ENCODE measurements at places on chromosomes 6 and 20.

DNA sequence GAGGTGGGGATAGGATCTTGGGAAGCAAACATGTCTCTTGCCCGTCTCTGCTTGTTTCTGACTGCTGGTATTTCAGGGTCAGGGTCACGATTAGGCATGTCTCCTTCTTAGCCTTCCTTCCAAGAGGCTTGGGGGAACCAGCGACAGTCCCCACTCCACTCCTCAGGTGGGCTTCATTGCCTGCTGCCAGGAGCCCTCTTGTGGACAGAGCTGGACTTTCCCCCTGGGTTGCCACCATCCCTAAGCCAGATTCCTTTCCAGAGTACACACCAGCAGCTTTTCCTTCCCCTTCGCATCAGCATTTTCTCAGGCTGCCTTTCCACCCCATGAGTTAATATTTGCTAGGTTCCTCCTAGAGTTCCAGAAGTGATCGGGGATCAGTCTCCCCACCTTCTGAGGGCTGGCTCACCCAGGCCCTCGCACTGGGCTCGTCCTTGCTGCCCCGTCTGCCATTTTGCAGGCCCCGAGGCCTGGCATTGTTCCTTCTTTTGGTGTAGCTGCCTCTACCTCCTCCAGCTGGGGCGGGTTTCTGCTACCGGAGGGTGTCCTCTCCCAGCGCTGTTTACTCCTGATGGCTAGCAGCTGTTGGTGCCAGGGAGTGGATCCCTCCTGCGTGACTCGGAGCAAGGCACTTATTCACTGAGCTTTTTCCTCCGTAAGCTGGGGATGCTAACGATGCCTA, 8.8 kb upstream of the C20orf144 start:
- peak; percentile 54 for DNase-seq

DNA sequence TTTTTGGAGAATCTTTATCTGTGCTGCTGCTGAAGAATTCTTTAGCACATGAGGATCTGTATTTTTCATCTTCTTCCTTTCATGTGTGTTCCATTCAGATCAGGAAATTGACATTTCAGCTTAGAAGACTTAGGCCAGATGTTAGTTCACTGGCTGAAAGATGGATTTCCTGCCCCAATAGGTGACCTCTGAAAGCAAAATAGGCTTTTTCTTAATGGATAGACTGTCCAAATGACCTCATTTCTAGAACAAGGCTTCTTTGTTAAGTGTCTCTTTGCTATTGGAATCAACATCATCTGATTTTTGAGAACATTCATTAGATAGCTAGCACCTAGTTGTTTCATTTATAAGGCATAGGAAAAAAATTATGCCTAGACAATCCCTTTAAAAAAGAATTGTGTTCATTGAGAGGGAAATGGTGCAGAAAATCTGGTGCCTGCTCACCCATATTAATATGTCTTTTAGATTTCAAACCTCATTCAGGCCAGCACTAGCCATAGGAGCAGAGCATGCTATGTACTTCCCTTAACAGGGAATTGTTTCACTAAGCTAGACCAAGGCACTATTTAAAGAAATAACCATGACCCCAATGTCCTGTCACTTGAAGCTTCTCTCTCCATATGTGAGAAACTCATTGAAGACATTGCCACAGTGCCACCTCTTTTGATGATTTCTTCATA, 13.6 kb upstream of the SASH1 start:
- DNase-seq: no peak

DNA sequence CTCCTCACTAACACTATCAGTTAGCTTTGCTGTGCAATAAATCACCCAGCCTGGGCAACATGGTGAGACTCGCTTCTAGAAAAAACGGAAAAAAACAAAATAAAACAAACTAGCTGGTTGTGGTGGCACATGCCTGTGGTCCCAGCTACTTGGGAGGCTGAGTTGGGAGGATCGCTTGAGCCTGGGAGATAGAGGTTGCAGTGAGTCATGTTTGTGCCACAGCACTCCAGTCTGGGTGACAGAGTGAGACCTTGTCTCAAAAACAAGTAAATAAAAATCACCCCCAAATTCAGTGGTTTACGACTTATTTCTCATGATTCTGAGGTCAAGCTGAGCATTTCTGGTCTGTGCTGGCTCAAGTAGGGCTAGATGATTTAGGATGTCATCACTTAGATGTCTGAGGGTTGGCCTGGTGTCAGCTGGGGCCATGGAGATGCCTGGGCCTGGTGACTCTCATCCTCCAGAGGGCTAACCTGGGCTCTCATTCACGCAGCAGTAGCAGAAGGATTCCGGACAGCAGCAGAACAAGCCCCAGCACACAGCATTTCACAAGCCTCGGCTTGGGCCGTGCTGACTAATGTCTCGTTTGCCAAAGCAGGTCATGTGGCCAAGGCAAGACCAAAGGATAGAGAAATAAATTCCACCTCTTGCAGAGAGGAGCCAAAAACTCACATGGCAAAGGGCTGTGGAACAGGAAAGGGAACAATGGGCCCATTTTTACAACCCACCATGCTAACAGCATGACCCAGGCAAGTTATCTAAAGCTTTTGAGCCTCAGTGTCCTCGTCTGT, 32.5 kb downstream of the MGME1 start:
- DNase-seq: no peak

DNA sequence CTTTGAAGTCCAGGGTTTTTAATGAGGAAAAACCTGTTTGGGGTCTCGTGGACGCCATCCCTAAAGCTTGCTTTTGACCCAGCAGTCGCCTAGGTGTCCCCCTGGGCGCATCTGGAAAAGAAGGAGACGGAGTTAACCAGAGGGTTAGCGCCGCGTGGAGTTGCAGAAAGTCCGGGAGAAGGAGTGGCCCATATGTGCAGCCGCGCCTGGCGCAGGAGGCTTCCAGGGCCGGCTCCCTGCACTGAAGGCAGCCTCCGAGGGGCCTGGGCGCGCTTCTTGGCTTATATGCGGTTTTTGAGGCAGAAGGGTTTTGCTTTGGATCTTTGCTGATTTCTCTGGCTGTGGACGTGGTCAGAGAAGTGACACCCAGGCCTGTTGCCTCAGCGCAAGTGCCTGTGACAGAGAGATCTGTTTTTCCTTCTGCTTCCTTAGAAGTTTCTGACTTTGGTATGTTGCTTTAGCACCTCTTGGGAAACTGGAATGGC, 987 bp downstream of the TMEM181 start:
- no peak for DNase-seq

DNA sequence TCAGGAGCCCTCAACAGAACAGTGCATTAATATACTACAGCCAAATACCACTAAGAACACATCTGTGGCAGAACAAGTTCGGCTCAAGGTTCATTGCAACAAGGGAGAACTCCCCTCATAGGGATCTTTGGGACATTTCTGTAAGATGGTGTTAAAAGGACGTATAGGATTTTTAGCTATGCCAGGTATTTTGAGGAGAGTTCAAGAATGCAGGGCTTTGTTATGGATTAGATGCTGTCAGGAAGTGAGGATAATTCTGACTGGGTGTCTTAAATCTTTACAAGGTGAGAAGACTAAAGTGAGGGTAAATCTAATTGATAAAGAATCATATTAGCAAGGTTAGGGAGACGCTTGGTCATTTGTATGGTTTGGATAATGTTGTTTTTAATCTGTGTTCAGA, 83.7 kb upstream of the AHI1 start:
- no peak for DNase-seq

GRCh38 chr20:42067174-42067573, 449.0 kb upstream of the CHD6 start:
- DNase-seq: no peak

- no peak for DNase-seq
Measured at GRCh38 chr20:62727584-62728027, 19.0 kb downstream of the NTSR1 start.

DNA sequence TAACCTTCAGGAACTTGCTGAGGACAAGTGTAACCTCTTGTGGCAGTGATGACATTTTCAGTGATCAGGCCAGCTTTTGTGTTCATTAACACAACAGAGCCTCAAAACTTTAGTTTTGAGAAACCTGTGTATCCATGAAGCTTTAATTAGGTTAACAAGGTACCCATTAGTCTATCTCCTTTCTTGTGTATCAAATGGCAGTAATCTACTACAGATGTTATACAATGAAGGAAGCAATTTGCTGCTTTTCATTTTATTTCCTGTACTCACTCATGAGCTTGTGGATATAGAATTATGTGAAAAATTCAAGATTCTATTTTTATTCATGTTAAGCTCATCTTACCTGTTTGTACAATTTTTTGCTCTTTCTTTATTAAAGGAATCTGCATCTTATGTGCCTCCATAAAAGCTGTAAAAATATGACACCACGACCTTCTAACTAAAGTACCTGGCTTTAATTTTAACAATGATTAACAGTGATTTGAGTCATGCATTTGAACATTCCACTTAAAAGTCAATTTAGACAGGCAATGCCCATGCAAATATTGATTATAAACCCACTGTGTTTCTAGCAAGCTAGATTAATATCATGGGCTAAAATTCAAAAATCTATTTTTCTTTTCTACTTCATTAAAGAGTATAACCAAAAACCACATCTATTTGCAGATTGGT, 897.3 kb downstream of the KIF16B start:
- DNase-seq: no peak

DNA sequence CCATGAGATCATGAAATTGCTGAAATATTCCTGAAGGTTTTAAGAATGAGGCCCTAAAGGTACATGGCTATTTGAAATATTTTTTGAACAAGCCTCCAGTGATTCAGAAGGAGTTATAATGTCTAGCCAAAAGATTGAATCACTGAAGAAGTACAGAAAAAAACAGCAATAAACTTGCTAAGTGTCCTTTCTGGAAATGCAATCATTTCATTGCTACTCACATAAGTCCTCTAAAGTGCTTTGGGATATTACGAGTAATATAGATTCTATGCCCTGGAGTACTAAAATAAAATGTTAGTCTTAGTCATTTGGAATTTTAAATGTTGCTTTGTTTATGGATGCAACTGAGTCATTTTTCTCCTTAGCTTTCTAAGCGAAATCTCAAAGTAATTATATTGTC, 32.7 kb downstream of the CENPW start:
- no peak for DNase-seq

DNA sequence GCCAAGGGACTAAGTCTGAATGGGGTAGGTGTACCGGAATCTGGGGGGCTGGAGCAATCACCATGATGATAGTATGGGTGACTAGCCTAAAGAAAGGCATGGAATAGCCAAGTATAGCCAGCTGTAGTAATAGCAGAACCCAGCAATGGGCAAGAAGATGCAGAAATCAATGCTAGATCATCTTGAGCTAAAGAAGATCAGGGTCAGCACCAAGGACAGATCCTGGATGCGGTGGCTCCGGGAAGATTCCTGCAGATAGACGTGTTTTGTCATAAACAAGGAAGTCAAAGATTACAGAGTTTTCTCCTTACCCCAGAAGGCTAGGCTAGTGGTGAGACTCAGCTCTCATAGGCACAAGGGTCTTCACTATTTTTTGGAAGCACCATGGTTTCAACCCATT, 561.6 kb upstream of the CHD6 start:
- no peak for DNase-seq

DNA sequence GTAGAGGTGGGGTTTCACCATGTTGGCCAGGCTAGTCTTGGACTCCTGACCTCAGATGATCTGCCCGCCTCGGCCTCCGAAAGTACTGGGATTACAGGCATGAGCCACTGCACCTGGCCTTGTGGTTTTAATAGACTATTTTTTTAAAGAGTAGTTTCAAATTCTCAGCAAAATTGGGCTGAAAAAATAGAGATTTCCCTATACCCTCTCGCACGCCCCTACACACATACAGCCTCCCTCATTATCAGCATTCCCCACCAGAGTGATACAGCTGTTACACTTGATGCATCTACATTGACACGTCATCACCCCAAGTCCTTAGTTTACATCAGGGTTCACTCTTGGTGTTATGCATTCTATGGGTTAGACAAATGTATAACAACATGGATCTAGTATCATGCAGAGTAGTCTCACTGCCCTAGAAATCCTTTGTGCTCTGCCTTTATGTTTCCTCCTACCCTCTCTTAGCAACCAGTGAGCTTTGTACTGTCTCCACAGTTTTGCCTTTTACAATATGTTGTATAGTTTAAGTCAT, 103.6 kb downstream of the CDYL start:
- DNase-seq: no peak

DNA sequence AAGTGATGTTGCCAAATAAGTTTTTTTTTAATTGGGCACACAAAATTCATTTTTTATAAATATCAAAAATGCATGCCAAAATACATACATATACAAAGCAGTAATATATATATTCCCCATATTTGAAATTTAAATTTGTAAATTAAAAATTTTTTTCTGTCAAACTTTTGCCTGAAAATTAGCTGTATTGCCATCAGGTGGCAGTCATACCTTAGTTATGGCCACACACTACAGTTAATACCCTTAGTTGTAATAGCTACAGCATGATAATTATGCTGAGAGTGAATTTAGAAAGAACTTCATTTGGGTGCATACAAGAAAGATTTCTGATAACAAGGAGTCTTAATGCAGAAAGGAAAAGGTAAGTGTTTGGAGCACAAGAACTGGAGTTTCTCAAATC, 46.2 kb upstream of the SDHAF4 start:
- DNase-seq: peak; percentile 15

DNA sequence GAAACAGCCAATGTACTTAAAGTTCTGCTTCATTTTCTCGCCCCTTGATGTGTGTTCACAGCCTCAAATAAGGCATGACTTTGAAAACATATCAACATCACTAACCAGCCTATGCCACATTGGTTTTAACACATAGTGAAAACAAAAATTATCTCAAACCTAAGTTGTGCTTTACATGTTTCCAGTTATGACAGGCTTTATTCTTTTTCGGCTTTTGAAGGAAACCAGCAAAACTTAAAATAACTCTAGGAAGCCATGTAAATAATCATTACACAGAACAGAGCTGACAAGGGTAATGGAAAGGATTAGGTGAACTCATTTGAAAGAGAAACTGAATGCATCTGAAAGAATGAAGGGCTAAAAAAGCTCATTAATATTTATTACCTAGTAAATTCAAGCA, 42.1 kb downstream of the BMP5 start:
- no peak for DNase-seq

- DNase-seq: no peak
Measured at GRCh38 chr6:120405947-120406346, 928.3 kb downstream of the TBC1D32 start.

- no peak for DNase-seq
Measured at GRCh38 chr6:119283214-119283613, 66.3 kb downstream of the MAN1A1 start.

DNA sequence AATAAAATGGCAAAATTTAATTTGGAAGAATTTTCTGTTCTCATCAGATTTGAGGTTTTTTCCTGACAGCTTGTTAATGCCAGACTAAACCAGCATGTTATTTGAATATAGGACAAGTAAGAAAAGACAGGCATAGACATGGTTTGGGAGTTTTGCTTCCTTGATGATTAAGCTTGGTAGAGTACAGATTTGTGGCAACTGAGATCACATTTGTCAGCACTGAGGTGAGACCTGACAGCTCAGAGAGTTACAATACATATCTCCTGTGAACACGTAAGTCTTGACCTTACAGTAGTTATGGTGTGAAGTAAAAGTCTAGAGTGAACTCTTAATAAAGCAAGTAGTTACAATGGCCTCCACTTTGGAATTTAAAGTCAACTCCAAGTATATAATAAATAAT, 34.5 kb downstream of the CENPW start:
- DNase-seq: no peak

GRCh38 chr6:118565311-118565960, 17.3 kb downstream of the PLN start:
- peak; percentile 45 for DNase-seq
